Activated naive CD4-positive, alpha-beta T cell (primary cell): ENCODE measurements at places on chromosomes 3 and 15.
A peak's percentile ranks its signal among the peaks of the same experiment; 100 is the strongest.

GRCh38 chr3:35601959-35602358, 37.4 kb upstream of the ARPP21 start:
- DNase-seq, result no peak

- DNase-seq, result no peak
Observed at GRCh38 chr3:47002171-47003055, 22.9 kb downstream of the NBEAL2 start.

GRCh38 chr3:154227531-154227930, 96.8 kb downstream of the DHX36 start:
- no peak for DNase-seq

DNA sequence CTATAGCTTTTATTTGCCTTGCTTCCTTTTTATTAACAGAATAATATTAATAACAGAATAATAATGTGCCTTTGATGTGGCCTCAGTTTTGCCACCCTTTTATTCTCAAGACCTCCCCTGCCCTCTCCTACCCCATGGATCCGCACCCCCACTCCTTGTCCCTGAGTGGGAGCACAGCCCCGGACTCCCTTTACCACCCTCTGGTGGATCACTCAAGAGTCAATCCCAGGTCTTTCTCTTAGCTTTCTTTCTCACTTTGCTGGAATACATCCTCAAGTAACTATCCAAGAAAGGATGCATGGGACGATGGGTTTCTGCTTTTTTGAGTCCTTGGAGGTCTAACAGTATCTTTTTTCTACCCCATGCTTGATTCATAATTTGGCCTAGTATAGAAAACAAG, 63.4 kb downstream of the KLF13 start:
- DNase-seq, result no peak

DNA sequence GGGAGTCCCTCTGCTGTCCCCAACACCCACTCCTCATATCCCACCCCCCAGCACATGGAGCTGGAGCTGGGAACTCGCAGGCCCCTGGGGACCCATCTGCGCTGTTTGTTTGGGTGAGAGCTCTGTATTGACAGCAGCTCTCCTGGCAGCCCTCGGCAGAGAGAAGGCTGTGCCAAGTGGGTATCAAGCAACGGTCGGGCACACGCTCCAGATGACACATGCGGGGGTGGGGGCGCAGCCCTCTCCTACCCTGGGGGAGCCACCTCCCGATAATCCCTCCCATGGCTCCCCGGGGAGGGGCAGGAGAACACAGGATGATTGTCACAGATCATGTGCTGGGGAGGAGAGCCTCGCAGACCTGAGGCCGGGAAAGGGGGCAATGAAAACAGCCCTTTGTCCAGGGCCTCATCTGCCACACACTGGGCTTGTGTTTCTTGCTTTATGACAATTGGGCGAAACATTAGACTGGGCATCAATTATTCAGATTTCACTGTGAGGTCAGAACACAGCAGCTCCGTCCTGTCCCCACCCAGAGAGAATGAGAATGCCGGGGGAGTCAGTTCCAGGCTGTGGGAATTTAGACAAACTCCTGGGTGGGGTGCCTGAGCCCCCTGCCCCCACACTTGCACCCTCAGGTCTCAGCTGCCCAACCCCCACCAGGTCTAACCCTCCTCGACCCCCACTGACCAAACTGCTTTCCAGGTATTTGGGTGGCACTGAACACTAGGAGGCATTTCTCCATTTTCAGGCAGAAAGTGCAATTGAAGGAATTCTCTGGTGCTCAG, 46.4 kb upstream of the KLF13 start:
- DNase-seq, result no peak

- DNase-seq, result no peak
Observed at GRCh38 chr15:42903388-42904324, 16.9 kb downstream of the TTBK2 start.

GRCh38 chr3:120113128-120114116, 19.2 kb upstream of the GSK3B start:
- DNase-seq, result no peak

DNA sequence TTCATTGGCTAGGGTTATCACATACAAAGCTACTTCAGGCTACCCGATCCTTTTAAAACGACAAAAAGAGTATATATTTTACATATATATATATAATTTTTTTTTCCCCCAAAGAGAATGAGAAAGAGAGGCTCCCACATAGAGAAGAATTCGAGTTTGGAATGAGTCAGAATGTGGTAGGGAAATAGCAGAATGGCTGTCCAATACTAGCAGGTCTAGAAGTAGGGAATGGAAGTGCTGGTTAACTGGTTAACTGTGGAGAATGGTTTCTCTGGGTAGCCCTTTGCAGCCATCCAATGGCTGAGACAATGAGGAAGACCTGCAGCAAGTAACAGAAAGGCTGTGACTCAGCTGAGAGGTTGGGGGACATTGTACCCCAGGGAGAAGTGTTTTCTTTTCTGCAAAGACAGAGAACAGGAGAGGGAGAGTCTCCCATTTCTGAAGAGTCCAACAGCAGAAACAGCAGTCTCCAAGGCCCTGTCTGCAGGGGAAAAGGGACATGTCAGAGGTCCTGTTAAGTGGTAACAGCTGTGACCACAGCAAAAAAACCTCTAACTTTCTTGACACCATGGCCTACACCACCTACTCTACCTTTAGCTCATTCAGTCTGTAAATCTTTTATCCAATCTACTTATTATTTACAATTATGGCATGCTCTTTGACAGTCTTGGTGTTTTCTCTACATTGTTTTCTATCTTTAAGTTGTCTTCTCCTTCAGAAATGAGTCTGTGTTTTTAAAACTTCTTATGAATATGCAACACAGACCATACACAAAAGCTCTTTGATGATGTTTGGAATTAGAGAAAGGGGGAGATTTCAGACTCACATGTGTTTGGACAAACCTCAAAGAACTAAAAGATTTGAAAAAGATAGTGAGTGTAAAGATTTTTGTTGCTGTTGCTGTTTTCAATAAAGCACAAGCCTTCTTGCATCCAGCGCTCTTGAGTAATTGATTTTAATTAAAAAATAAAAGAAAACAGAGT, 116.1 kb upstream of the SLC7A14 start:
- DNase-seq, result no peak

GRCh38 chr3:113747283-113748046, 630 bp downstream of the ATP6V1A start:
- DNase-seq, result no peak

GRCh38 chr3:177878192-177878591, 658.0 kb upstream of the KCNMB2 start:
- no peak for DNase-seq

- DNase-seq, result no peak
Observed at GRCh38 chr15:92528736-92529135, 126.8 kb downstream of the FAM174B start.

- no peak for DNase-seq
Observed at GRCh38 chr3:141972399-141972798, 96.0 kb downstream of the ATP1B3 start.

- DNase-seq, result peak; percentile 92
Observed at GRCh38 chr15:41416742-41417417, at the start of gene RTF1. TSS of gene RTF1 (plus strand) at chr15:41417095. CDS start at chr15:41417116, 21 bp downstream.

- no peak for DNase-seq
Observed at GRCh38 chr15:35376707-35377106, 169.3 kb downstream of the DPH6 start.

- DNase-seq, result no peak
Observed at GRCh38 chr3:134850761-134851160, 55.7 kb downstream of the EPHB1 start.

DNA sequence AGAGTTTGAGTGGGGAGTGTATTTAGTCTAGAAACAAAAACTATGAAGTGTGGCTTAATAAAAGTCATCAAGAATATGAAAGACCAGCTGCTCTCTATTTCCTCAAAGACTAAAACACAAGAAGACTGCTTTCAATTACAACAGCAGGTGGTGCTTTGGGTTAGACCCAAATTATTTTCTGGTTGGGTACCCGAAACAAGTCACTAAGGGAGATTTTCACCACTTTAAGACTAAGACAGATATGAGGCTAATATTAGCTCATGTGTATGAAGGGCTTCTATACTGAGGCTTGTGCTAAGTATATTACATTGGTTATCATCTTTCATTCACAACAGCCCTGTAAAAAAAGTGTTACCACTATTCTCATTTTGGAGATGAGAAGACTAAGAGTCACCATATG, 43.1 kb downstream of the COL8A1 start:
- no peak for DNase-seq

DNA sequence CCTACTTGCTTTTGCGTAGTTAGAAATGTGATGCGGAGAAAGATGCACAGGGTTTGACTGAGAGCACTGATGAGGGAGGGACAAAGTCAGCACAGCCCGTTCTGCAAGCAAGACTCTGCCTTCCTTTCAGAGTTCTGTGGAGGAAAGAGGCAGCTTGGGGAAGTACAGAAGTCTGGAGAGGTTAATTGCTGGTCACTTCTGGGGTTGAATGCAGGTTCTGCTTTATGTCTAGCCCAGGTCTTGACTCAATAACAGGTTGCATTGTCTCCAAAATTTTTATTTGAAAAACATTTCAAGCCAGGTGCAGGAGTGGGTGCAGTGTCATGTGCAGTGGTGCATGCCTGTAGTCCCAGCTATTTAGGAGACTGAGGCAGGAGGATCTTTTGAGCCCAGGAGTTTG, 461.7 kb downstream of the NR2F2 start:
- no peak for DNase-seq

GRCh38 chr3:54086652-54087405, 35.5 kb upstream of the CACNA2D3 start:
- no peak for DNase-seq

DNA sequence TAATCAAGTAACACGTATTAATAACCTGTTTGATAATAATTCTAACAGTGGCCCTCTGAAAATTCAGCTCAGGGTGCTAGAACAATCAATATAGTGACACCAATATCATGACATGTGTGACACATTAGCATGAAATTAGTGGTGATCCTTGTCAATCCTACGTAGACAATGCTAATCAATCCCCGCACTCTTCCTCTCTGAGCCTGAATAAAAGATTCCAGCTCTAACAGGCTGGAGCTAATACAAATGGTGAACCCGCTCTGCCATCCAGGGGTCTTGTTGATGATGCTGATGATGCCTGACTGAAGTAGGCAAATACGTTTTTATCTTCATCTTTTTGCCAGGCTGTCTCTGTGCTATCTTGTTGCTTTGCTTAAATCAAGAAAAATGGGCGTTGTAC, 462.5 kb downstream of the MAGI1 start:
- DNase-seq, result no peak

DNA sequence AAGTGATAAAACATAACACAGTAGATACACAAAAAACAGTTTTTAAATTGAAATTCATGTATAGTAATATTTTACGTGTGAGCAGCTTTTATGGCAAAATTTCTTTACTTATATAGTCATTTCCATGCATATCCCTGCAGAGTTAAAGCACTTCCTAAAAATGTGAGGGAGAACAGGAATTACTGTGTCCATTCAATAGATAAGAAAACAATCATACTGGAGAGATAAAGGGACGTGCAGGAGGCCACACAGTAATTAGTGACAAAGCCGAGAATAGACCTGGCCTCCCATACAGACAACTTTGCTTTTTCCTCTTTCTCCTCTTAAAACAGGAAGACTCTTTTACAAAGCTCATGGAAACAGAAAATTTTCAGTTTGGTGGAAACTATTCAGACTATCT, 247.5 kb downstream of the CDIN1 start:
- no peak for DNase-seq

- DNase-seq, result no peak
Observed at GRCh38 chr3:10376353-10376752, 55.4 kb upstream of the SEC13 start.
